MCF 10A (cell line): ENCODE measurements at places on chromosomes 1 and 21.

- DNase-seq: peak; percentile 82
These were observed 5.1 kb downstream of the LMNA start for GRCh38 chr1:156119503-156120209.

DNA sequence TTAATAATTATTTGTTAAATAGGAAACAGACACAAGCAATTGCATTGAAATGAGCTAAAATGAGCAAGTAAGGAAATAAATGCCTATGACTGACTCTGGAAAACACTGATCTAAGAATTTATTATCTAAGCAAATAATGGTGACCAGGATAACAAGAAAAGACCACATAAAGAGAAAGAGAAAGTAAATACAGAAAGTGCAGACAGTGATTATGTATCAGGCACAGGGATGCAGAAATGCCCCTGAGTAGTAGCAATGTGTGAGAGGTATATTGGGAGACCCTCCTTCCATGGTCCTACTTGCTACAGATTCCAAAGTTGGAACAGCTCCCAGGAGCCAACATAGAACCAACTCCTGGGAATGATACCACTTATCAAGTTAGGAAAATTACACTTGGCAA is 33.3 kb upstream of the MUTYH start:
- DNase-seq: no peak

DNA sequence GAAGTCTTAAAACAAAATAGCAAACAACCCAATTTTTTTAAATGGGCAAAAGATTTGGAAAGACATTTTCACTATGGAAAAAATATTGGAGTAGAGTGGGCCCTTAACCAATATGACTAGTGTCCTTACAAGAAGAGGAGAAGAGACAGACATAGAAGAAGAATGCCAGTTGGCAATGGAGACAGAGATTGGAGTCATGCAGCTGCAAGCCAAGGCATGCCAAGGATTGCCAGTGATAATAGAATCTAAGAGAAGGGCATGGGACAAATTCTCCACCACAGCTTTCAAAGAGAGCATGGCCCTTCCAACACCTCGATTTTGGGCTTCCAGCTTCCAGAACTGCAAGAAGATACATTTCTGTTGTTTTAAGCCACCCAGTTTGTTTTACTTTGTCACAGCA is 92.7 kb downstream of the RGS2 start:
- peak; percentile 79 for DNase-seq

DNA sequence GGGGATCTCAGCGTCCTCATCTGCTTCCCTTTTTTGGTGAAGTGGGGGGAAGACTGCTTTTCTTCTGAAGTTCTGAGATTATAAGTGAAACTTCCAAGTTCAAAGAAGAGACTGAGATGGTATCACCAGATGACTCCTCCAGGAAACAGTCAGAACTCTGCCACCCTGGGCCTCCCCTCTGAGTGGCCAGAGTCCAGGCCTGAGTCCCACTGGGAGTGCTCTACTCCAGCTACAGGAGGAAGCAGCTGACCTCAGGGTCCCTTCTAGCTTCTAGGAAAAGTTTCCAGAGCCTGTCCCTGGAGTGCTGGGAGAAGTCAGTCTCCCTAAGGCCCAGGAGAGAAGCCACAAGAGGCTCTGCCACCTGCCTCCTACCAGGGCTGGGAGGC is 104.7 kb downstream of the CASZ1 start:
- DNase-seq: no peak

DNA sequence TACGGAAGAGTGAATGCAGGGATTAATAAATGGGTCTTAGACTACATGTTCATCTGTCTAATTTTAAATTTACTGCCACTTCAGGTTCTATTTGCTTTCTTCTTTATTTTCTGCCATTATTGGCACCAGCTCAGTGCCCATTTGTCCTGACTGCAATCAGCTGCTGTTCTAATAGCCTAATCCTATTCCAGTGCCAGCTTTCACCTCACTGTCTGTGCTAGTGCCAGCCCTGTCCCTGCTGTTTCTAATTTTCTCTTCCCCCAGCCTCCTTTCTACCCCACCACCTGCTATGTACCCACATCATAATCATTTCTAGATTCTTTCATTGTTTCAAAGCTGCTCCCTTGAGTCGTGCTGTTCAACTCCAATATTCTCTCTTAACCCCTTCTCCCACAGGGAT is 86.4 kb downstream of the KCNK1 start:
- no peak for DNase-seq

- no peak for DNase-seq
These were observed 2.1 kb downstream of the SETDB1 start for GRCh38 chr1:150928286-150928685.

GRCh38 chr1:8496473-8496872 is 178.6 kb downstream of the SLC45A1 start:
- DNase-seq: no peak

DNA sequence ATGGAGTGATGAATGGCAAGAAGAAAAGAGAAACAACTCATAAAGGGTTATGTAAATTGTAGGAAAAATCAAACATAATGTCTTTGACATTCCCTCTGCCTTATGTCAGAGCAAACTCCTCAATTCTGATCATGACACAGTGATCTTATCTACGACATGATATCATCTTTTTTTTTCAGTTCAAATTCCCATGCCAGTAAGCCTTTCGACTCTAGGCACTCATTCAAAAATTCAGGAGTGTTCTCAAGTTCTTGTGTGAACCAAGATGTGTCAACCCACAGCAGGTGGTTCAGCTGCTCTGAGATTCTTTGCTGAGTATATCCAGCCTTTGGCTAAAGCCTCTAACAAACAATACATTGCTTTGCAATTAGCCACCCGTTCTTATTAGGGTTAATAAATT is 97.1 kb upstream of the ESRRG start:
- no peak for DNase-seq
